ENCODE measurements at places on chromosomes 3 and 15.
A peak's percentile ranks its signal among the peaks of the same experiment; 100 is the strongest.

- no peak for DNase-seq
Observed at GRCh38 chr3:162802228-162802965, 1305.8 kb downstream of the OTOL1 start.

DNA sequence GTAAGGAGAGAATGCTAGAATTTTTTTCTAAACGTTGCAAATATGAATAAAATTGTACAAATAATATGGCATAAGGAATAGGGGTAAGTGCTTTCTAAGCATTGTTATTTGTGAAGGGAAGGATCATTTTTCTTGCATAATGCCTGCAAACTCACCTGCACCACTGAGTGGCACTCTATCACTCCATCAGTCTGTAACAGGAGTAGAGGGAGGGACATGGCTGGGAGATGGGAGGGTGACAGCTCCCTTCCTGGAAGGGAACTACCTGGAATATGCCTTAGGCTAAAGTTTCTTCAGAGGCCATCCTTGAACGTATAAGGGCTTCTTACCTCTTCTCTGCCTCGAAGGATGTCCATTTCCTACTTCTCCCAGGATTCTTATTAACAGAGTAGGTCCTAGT lies 3.0 kb downstream of the NAALADL2 start:
- DNase-seq: no peak

DNA sequence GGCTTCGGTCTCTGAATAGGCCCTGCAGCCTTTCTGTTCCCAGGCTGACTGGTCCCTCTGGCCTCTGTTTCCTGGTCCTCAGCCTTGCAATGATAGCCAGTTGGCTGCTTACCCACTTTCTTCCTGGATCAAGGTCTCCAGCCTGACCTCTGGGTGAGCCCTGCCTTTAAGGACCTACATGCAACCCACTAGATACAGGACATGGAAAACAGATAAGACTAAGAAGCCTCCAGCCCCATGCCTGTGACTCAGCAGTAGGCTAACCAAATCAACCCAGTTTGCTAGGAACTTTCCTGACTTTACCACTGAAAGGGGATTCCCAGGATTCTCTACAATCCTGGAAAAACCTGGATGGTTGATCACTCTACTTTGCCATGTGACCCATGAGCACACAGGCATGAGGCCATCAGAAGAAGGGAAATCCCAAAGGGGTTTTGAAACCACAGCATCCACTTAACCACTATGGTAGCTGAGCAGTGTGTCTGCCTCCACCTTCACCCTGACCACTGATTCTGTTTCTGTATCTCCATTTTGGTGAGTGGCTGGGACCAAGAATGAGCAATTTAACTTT lies 188.1 kb downstream of the CHST2 start:
- DNase-seq: no peak

DNA sequence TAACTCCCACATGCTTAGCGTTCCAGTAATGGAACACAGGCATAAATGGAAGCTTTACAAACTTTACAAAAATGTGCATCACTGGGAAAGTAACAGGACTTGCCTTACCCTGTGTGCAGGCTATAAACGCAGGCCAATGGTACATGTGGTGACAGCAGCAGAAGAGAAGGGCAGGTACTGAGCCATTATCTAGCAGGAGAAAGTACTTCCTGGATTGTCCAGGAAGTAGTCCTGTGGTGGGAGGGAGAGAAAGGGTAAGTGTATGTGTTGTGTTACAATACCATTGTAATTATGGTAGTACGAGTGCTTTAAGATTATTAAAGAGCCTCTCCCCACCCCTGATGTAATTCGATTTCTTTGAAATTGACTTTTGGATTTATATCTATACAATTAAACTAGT lies 5.3 kb downstream of the ATP1B3 start:
- no peak for DNase-seq

DNA sequence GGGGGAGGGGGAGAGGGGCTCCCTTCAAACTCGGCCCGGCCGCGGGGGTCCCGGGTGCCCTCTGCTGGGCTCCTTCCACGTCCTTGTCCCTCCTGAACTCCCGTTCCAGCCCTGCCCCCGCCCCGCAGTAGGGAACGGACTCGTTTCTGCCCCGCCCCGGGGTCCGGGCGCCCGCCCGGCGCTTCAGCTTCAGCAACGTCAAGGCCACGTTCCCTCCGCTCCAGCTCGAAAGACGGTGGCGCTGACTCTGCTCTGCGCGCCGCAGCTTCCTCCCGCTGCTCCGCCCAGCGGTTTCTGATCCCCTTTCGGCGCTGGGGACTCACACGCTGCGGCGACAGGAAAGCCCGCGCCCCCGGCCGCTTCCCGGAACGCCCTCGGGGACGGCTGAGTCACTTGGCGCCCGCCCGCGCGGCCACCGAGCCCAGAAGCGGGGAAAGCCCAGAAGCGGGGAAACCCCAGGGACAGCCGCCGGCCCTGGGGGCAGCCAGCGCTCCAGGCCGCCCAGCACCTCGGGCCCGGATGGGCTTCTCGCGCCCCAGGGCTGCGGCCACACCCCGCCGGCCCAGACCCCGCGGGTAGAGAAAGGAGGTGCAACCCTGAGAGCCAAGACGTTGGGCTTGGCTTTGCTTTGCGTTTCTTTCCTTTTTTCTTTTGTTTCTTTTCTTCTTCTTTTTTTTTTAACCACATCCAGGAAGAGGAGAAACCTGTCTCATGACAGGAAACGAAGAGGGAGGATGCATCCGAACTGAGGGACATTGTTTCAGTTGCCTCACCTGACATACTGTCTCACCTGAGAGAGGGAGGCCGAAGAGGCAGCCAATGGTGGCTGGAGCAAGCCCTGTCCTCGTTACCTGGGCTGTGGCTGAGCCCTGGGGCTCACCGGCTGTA lies 28.9 kb downstream of the ARHGAP31 start:
- peak; percentile 93 for DNase-seq

DNA sequence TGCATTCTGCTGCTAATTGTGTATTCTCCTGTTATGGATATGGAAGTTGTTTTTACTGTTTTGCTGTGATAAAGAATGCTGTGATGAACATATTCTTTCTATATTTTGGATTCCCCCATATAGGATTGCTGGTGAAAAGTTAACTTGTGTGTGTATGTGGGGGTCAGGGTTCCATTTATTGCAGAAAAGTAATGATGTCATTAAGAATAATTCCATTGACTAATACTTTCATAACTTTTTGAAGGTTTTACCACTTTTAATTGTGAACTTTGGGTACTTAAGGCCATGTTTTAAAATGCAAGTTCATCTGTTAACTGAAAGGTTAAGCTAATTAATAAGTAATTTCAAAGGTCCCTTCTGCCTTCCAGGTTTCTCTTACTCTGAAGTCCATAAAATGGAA lies 6.2 kb downstream of the NEO1 start:
- DNase-seq: no peak

- no peak for DNase-seq
Observed at GRCh38 chr3:153257673-153258351, 95.8 kb downstream of the RAP2B start.
